Activated T-cell treated with anti-CD3 and anti-CD28 coated beads, Interleukin-2, amount 50 U/mL, for 1 hour (primary cell): ENCODE measurements at places on chromosomes 11 and 22.

DNA sequence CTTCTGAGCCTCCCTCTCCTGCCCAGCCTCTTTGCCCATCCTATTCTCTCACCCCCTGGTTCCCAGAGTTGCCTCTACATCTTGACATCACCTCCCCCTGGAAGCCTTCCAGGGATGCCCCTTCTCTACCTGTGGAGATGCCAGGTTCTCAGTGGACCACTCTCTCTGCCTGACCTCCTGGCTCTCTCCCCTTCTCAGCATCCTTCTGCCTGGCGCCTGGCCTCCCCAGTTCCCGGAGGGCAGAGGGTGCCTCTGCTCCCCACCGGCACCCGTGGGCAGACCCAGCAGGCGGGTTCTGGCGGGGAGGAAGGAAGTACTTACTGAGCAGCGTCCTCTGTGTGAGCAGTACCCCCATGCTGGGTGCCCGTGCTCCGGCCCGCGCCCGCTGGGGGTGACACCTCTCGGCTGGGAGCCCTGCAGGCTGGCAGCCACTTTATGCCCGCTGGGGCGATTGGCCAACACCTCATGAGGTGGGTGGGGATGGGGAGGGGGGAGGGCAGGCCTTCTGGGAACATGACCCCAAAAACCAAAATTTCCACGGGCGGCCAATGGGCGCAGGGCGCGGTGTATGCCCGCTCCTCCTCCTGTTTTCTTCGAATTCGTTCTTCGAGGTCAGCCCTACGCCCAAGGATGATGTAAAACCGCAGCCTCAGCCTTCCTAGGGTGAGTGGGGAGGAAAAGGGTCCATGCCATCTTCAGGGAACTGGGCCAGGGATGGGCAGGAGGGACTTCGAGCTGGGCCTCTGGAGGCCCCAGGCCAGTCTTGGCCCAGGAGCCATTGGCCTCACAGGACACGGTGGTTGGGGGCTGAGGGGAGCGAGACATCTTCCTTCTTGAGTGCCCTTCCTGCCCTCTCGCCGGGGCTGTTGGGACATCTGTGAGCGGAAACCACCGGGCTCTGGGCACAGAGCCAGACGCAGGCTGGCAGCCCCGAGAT, at the start of gene OSM:
OSM (minus strand) TSS at position 407 of the 937 bp plus-strand sequence; CDS start at position 355, 52 bp downstream.
- peak; percentile 74 for DNase-seq

GRCh38 chr22:29872989-29873388, 10.0 kb upstream of the MTMR3 start:
- no peak for DNase-seq

DNA sequence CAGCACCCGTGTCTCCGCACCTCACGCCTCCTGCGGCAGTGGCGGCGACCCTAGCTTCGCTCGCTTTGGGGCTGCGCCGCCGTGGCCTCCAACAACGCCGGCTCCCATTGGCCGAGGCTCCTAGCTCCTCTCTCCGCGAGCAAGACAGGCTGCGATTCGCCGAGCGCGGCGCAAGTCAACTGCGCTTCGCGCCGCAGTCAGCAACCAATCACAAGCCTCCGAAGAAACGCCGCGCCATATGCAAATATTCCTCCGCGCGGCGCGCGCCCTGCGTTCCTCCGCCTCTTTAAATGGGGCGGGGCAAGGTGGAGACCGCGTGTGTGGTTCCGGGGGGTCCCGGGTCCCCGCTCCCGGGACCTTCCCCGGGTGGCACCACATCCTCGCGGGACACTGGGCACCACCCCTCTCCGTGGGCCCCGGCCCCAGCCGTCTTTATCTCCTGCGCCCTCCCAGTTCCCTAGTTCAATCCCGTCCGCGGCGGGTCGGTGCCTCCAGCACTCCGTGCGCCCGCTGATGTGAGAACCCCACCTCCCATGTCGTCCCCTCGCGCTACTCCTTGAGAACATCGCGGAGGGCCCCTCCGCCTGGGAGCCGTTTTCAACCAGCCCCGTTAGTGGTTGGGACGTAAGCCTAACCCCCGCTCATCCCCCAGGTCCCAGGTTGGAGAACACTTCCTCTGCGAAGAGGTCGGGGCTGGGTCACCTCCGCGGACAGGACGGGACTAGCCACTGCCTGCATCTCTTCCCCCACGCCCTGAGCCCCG, at the start of gene NAP1L4:
NAP1L4 (minus strand) TSS at position 96 of the 763 bp plus-strand sequence. CDS start 13,109 bp downstream, outside the sequence.
- DNase-seq: peak; percentile 96

- no peak for DNase-seq
Observed at GRCh38 chr11:86790195-86790725, 10.1 kb upstream of the PRSS23 start.
